ENCODE measurements at places on chromosomes 4 and X.

- DNase-seq = no peak
Measured at GRCh38 chrX:41178201-41178600, 93.0 kb downstream of the USP9X start.

DNA sequence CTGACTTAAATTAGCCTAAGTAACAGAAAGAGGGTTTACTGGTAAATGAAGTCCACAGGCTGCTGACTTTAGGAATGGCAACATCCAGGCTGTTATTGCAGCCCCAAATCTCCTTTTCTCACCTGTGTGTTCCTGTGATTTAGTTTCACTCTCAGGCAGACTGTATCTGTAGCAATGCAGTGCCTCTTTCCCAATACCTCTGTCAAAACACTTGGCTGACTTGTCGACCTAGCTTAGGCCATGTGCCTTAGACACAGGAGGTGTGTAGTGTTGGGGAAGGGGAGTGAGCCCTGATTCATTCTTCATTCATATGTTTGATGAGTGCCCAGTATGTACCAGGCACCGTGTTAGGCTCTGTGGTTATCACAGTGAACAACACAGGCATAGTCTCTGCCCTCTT, 46.9 kb downstream of the JADE3 start:
- DNase-seq = no peak

DNA sequence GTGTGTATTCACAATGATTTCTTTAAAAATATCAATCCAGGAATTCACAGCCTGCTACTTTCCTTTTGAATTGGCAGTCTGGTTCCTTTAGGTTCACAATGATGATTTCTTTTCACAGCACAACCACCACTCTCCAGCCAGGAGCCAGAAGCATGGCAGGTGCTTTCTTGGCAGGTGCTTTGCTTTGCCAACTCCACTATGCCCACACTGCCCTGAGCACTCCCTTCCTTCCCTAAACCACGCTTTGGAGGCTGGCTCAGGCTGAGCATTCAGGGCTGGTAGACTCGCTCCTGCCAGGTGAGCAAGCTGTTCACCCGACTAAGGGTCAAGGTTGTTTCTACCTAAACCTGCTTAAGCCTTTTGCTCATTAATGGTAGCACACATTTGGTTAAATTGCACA, 184.5 kb downstream of the SH3KBP1 start:
- no peak for DNase-seq

DNA sequence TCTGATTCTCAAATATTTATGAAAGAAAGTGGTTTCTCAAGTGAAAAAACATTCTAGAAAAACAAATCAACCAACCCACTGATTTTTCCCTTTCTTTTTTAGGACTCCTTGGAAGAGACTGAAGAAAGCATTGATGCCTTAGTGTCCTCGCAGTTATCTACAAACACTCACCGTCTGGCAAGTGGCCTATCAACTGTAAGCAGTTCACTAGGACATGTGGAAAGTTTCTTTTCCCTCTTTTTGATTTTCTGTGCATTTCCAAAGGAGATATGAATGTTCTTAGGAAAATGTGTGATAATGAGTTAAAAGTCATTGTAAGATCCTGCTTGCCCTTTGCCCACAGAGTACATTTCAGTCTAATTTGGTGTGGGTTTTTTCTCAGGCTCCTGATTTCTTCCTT, 95.9 kb downstream of the SYTL5 start:
- DNase-seq = no peak

DNA sequence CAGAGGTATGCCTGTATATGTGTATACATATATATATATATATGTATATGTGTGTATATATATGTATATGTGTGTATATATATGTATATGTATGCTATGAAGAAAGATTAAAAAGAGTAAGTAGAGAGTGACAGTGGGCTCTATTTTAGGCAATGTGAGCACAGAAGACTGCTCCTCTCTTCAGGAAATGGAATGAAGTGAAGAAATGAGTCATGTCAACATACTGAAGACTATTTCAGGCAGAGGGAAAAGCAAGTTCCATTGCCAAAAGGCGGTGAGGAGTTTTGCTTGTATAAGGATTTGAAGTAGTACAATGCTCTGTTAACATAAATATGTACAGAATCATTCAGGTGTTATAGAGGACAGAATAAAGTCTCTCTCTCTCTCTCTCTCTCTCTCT, 773.2 kb upstream of the FTHL17 start:
- no peak for DNase-seq

DNA sequence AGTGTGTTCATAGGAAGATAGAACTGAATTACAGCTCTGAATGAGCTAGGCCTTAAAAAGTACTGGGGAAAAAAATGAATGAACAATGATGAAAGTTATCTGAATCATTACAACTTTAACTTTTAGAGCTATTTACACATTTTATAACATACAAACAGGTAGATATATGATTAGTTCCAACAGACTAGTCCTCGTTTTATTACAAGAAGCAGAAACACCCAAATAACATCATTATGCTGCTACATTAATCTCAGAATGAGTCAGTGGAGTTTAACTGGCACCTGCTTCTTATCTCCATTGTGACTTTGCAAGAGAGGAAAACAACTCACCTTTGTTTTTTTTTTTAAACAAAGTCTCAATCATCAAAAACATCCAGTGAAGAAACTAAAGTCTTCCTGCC, 15.2 kb downstream of the ATP8A1 start:
- DNase-seq = no peak

DNA sequence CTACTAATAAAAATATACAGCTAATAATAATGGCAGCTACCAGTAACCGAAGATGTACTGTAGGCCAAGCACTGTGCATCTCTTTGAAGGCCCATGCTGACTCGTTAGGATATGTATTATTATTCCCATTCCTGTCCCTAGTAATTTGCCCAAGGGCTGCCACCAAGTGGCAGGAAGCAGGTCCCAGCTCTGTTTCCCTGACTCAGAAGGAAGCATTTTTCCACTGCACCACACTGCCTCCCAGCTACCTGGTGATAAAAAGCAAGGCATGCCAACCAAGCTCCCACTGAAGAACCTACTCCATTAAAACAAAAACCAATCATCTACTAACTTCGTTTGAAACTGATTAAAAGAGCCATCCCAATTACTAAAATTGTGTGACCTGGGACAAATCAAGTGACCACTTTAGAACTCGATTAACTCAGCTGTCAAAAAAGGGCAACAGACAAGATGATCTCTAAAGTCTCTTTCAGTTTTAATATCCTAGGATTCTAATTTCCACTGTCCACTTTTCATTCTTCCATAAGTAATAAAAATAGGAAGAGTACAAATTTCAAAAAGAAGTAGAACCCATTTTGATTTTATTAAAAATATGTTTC, 24.3 kb upstream of the PGM2 start:
- no peak for DNase-seq

DNA sequence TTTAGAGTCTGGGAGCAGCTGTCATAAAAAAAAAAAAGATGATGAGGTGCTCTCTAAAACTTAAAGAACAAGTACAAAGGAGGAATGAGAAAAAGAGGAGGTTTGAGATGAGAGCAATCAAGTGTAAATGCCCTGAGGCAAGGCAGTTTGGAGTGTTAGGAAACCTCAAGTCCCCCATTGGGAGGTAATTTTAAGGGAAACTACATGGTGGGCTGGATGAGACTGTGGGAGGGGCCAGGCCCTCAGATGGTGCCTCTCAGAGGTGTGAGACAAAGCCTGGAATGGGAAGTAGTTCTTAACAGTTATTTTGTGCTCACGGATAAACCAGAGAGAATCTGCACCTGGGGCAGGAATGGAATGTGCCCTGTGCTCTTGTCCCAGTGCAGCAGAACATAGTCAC, 1.9 kb upstream of the MAGEB3 start:
- DNase-seq = no peak

GRCh38 chr4:173159791-173160190, 8.8 kb upstream of the GALNT7 start:
- no peak for DNase-seq

GRCh38 chr4:42339935-42340406, 57.3 kb upstream of the SHISA3 start:
- no peak for DNase-seq

Data from stimulated activated CD4-positive, alpha-beta T cell treated with anti-CD3 and anti-CD28 coated beads, Interleukin-15, amount 100 ng/mL, for 48 hours (primary cell).